ENCODE measurements at places on chromosomes 2 and 18.

DNA sequence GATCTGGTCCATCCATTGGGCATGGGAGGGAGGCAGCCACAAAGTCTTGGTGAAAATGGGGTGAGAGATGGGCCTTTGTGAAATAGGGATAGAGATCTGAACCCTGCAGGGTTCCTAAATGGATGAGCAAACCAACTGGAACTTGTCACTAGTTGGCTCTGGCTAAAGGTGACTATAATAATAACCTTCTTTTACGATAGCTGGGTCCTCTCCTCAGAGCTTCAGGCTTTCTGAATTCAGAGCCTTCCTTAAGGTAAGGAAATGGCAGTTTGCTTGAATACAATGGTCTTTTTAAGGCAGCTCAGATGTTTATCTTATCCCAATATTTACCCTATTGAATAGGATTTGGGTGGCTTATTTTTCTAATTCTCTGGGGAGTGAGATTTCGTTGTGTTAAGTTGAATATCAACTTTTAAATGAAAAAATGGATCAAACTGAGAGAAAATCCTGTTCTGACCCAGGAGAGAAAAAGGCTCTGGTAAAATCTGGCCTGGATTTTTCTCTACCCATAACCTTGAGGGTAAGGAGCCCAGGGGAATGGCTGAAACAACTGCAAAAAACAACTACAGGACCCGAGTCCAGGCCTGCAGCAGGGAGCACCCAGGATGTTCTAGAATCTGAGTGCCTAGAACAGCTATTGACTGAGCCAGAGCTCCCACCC, 61.1 kb upstream of the CXCR4 start:
- DNase-seq: no peak

DNA sequence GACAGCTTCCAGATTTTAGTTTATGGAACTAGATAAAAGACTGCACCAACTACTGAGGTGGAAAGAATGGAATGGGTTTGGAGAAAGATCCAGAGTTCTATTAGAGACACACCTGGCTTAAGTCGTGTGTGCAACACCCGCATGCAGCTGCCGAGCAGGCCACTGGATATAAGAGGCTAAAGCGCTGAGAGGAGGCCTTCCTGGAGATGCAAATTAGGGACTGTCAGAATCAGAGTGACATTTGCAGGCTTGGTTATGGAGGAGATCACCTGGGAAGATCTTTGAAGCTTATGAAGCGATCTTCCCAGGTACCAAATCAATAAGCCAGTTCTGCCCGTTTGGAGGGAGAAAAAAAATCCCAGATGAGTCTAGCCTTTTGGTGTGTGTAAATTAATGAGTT, 30.4 kb upstream of the KLHL29 start:
- no peak for DNase-seq

DNA sequence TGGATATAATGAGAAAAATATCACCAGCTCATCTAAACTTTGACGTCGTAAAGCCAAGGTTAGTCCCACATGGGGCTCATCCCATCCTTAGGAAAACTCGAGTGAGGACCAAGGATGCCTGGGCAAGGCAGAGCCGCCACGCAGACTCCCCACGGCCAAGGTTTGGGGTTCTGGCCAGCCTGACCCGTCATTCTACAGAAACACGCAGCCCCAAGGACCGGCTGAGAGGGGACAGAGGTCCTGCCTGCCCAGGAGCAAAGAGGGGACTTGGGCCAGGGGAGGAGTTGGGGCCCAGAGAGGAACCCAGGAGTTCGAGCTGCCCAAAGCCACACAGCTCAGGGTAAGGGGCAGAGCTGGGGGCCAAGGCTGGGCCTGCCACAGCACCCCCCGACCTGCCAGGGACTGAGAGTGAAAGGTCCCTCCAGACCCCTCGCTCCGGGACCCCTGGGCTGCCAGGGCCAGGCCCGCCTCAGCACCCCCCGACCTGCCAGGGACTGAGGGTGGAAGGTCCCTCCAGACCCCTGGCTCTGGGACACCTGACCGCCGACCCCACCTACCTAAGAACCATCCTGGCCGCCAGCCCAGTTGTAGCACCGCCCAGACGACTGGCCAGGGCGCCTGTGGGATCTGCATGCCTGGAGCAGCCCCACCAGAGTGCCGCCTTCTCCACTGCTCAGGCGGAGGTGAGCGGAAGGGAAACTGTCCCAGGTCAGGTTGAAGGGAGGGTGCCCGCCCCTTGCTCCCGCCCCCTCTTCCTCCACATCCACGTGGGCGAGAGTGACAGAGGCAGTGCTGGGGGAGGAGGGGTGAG, at the start of gene PDCD1:
Gene PDCD1, minus strand, starts transcription at position 689 of the 811 bp plus-strand sequence. Its CDS starts 56 bp downstream, at position 633.
- DNase-seq: no peak

DNA sequence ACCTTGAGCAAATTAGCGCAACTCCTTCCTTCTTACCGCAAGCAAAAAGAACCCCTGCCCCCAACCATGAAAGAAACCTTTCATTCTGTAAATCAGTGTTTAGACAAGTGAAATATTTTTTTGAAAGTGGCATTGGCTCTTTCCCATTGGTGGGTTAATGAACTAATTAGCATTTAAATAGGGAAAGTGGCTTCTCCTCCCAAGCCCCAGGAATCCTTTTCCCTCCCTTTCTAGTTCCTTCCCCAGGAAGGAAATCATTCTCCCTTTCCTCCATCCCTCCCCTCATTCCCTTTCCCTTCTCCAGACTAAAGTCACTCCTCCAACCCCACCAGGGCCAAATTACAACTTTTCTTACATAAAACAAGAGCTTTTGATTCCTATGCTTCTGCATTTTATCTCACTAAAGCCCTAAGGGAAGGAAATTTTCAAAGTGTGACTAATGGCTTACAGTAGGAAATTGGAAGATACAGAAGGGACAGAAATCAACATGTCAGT, 22.9 kb upstream of the TYMS start:
- DNase-seq: no peak

- DNase-seq: no peak
Measured at GRCh38 chr2:19772981-19773380, 128.8 kb downstream of the TTC32 start.

- no peak for DNase-seq
Measured at GRCh38 chr18:46054956-46055837, 16.9 kb downstream of the PSTPIP2 start.

DNA sequence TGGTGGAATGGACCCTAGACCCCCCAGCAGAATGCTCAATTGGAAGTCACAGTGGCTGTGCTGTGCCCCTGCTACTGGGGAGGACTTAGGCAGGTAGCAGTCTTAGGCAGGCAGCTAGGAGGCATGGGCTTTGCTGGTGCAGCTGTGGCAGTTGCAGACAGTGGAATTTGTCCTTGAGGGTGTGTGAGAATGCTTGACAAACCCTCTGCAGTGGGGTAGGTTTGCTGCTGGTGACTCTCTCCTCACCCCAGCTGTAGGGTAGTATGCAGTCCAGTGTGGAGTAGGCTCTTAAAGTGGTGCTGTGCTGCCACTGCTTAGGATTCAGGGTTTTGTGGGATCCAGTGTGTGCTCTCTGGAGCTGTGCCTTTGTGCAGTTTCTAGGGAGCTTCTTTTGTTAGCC, 61.3 kb downstream of the NUP35 start:
- no peak for DNase-seq

DNA sequence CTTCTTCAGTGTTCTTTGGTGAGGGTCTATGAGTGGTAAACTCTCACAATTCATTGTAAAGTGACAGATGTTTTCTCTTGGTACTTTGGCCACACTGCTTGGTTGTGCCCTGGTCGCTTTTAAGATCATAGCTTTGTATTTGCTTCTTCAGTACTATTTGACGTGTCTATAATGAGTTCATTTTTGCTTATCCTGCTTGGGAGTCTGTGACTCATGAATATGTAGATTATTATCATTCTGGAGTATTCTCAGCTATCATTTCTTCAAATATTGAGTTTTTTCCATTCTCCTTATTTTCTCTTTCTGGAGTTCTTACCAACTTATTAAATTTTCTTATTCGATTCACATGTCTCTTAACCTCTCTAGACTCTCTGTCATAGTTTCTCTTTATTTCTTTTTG, 73.0 kb upstream of the HS6ST1 start:
- no peak for DNase-seq

DNA sequence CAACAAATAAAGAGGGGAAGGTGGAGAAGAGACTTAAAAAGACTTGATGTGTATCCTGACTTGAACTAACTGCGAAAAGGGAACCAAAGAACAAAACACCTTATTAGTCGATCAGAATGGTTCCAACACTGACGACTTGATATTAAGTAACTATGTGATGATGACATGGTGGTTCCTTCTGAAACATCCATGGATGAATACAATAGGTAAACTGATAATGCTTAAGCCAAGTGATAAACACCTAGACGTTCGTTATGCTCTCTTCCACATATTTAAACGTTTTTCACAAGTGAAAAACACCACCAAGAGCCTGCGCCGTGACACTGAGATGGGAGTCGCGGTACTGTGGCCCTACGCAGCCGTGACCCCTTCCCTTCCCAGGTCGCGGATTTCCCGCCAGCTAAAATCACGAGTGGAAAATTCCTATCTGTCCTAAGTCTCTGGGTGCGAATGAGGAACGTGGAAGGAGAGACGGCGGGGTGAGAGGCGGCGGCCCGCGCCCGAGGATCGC, 797 bp downstream of the TTC32 start:
- peak; percentile 29 for DNase-seq

GRCh38 chr2:178066890-178067669, 5.5 kb downstream of the PDE11A start:
- peak; percentile 60 for DNase-seq

DNA sequence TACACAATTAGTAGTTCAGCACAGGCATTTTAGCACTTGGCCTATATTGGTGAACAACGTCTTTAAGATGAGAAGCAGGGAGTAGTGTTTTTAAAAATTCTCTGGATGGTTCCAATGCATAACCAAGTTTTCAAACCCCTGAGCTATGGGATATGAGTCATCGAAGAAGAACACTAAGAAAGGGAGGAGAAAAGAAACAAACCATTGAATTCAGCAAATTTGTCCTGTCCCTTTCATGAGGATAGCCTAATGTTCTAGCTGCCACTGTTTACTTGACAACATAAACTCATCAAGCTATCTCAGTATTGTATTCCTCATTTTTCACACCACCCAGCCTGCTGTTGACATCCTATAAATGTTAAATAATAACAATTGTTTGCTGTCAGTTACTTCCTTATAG, 158.0 kb downstream of the BARD1 start:
- DNase-seq: no peak

GRCh38 chr2:890214-890613, 60.4 kb upstream of the SNTG2 start:
- no peak for DNase-seq

- no peak for DNase-seq
Measured at GRCh38 chr18:40120796-40121391, 1834.1 kb upstream of the PIK3C3 start.
